ELF-1 (cell line): ENCODE measurements at places on chromosomes 12 and 14.

DNA sequence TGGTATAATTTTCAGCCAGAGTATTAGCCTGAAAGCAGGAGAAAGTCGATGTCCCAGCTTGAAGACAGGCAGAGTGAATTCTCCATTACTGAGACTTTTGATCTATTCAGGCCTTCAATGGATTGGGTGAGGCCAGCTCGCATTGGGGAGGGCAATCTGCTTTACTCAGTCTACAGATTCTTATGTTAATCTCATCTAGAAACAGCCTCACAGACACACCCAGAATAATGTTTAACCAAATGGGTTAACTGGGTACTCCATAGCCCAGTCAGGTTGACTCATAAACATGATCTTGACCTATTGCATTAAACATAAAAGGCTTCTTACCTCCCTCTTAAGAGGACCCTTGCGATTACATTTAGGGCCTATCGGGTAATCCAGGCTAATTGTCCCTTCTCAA is 118.0 kb downstream of the KTN1 start:
- DNase-seq, result no peak

DNA sequence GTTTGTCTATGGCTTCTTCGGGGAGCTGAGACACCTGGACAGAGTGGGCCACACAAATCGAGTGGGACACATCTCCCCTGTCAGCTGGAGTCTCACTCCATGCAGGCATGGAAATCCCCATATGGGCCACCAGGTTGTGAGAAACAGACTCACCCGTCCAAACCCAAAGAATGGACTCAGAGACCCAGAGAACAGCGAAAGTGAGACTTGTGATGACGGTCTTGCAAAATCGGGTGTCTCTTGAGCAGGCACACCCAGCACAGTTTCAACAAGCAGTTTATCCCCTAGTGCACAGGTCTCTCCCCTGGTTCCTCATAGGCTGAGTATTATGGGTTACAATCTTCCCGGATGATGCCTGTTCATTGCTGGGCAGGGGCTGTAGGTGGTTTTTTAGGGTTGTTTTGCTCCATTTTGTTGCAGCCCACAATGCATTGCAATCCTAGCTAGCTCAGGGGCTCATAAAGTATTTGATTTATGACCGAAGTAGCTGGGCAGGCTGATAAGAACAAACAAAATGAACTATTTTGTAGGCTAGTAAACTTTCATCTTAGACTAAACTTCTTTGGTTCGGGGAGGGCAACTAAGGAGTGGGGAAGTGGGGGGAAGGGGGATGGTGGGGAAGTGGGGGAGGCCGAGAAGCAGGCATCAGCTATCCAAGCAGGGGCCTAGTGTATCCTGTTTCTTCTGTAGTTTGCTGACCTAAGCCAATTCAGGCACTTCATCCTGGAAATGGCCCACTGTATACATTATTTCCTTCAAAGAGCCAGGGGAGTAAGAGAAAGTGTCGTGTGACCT is 45.3 kb downstream of the IQSEC3 start:
- no peak for DNase-seq

DNA sequence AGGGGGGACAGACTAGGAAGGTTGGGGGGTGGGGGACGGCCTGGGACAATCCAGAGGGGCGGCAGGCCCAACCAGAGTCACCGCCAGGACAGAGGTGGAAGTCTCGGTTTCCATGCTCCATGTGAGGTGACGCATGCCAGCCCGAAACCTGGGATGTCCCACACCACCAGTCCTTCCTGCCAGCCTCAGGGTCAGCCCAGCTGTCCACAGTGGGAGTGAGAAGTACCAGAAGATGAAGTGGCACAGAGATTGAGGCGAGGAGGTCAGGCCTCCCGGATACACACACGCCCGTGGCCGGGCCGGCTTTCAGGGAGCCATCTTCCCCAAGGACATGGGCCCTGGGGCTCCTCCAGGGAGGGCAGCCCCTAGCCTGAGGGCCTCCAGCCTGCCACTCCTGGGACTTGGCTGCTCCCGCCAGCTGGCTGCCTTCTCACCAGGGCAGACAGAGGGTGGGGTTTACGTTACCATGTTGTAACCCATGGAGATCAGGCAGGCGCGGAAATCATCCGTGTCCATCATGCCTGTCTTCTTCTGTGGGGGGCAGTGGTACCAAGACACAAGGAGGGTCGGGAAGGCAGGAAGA is 85.2 kb upstream of the ZFP36L1 start:
- DNase-seq, result no peak

- no peak for DNase-seq
These were observed 87.5 kb downstream of the DUSP16 start for GRCh38 chr12:12474931-12475795.

DNA sequence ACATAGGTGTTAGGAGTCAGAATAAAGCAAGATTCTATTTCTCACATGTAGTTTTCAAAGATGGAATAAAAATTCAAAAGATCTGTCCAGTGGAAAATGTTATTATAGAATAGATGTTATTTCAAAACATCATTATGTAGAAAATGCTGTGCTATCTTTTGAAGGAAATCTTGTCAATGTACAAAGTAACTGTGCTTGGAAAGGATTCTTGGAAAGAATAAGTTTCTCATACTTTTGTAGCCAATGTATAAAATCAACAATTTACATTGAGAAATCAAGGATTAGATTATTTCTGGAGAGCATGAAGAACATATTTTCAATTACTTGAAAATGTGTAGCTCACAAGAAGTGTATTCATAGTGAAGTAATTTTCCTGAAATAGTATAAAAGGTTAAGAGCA is 532.5 kb upstream of the MGAT4C start:
- no peak for DNase-seq

- DNase-seq, result no peak
These were observed 99.8 kb downstream of the AKAP6 start for GRCh38 chr14:32428875-32429274.

GRCh38 chr14:59347915-59348314 is 117.3 kb downstream of the GPR135 start:
- no peak for DNase-seq
